ENCODE measurements at places on chromosomes 12 and 14.

DNA sequence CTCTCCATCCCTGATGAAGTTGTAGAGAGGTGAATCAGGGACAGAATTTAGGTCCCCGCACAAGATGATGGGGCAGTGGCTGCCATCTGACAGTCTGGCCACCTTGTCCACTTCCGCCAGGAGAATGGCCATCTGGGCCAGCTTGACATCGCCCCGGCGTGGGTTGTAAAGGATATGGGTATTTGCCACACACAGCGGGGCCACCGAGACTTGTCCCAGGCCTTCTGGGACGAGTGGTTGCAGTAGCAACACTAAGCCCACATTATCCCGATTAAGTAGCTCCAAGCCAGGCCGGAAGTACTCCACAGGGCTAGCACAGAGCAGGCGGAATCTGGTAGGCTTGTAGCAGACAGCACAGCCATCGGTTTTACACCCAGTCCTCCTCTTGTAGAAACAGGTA, 6.2 kb downstream of the ANGEL1 start:
- no peak for DNase-seq

GRCh38 chr14:94542811-94543440, 18.3 kb upstream of the SERPINA4 start:
- no peak for DNase-seq

GRCh38 chr12:133264173-133264572, 28.5 kb upstream of the ANHX start:
- DNase-seq, result no peak

DNA sequence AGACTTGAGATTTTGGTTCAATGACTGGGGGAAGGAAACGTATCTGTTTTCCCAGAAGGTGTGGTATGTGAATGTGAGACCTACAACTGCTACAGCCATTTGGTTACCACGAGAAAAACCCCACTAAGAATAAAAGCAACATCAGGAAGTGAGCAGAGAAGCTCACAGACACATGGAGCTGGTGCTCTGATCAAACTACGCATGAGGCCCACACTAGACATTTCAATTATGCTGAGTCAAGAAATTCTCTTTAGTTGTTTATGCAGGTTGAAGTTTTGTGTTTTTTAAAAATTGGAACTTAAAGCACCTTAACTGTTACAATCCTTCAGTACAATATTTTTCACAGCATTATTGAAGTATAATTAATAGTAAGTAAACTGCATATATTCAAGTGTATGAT, 8.9 kb upstream of the SPTLC2 start:
- no peak for DNase-seq

- DNase-seq, result no peak
Measured at GRCh38 chr14:62428429-62429203, 616.6 kb downstream of the KCNH5 start.

GRCh38 chr14:88129306-88130056, 124.5 kb downstream of the GPR65 start:
- DNase-seq, result no peak

DNA sequence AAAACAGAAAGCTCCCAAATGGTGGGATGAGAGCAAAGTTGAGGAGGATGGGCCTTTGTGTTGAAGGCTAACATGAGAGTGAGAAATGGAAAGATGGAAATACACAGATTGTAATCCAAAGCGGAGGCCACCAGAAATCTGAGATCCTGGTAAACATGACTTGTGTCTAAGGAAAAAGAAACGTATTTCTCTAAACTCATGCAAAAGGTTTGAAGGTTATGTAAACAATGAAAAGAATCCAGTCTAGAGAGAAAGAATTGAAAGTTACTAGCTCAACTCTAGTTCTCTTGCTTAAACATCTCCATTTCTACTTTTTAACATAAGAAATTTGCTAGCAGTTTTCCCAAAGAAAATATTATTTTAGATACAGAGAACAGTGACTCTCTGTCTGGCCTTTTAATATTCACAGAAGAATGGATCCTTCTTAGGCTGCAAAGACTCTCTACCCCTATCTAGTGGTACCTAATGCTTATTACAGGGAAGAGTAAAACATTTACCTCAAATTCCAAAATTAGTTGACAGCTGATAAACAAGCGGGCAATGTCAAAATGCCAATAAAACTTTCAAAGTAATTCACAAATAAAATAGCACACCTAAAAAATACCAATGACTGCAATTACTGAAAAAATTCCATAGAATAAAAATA, 75.8 kb upstream of the SOX5 start:
- no peak for DNase-seq

GRCh38 chr12:47886510-47887240, 18.1 kb downstream of the VDR start:
- DNase-seq, result no peak

GRCh38 chr14:50612806-50613205, 52.9 kb downstream of the ATL1 start:
- no peak for DNase-seq

DNA sequence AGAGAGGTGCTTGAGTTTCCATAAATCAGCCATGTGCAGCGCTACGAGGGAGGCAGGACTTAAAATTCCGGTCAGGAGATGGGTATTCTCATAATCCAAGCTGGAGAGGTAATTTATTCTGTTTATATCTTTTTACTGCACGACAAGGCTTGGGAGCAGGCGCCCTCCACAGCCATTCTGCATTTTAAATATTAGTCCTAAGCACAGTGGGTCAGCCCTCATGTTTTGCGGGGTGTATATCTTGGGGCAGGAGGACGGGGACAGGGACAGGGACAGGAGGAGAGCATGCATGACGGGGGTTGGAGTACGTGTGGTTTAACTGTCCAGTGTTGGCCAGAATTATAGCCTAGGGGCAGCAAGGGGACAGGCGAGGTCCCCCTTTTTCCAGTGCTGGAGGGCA, 14.5 kb downstream of the LHX5 start:
- no peak for DNase-seq

GRCh38 chr12:76866726-76867125, 12.1 kb downstream of the CSRP2 start:
- no peak for DNase-seq

- no peak for DNase-seq
Measured at GRCh38 chr14:75800792-75801191, 139.7 kb downstream of the TTLL5 start.

DNA sequence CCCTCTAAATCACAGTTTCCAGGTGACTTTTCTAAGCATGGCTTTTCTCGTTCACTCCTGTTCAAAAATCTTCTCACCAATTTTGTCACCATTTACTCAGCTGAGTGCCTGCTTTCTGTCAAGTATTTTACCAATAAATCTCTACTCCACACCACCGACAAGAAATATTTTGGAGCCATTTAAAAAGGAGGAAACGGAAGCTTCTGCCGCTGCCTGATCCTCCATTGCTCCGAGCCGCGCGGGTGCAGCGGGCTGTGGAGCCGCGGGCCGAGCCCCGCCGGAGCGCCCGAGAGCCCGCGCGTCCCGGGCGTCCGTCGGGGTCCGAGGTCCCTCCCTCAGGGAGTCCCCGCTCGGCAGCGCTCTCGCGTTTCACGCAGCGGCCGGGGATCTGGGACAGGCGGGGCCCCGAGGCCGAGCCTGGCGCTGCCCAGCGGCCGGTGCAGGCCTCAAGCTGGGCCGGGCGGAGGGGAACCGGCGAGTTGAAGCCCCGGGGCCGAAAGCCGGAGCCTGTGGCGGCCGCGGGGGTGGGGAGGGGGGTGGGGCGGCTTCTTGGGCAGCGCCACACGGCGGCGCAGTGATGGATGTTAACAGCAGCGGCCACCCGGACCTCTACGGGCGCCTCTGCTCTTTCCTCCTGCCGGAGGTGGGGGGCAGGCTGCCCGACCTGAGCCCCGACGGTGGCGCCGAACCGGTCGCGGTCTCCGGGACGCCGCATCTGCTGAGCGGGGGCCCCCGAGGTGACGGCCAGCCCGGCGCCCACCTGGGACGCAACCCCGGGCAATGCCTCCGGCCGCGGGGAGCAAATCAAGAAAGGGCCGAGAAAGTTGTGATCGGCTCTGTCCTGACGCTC, 1.1 kb upstream of the HEBP1 start:
- DNase-seq, result peak; percentile 41

- no peak for DNase-seq
Measured at GRCh38 chr12:122399254-122399591, 23.2 kb downstream of the CLIP1 start.

DNA sequence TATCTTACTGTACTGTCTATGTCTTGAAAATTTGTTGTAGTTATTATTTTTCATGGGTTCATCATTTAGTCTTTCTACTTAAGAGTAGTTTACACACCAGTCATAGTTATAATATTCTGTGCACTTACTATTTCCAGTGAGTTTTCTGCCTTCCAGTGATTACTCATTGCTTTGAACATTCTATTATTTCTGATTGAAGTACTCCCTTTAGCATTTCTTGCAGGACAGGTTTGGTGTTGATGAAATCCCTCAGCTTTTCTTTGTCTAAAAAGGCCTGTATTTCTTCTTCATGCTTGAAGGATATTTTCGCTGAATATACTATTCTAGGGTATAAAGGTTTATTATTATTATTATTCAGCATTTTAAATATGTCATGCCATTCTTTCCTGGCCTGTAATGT, 66.8 kb downstream of the TSPAN8 start:
- DNase-seq, result no peak

GRCh38 chr12:50661300-50662115, 102.4 kb upstream of the ATF1 start:
- DNase-seq, result peak; percentile 8

DNA sequence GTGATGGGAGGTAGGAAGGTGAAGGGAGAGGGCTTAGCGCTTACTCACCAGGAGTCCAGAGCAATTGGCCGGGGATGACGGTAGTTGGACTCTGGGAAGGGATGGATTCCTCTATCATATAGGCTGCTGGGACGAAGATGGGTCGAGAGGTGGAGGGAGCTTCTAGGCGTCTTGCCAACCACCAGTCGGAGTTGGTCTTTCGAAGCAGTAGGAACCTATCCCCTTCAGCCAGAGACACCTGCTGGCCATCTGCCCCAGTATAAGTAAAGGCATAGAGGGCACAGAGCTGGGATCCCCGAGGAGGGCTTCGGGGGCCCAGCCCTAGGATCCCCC, 657 bp downstream of the ARHGAP9 start:
- DNase-seq, result no peak

DNA sequence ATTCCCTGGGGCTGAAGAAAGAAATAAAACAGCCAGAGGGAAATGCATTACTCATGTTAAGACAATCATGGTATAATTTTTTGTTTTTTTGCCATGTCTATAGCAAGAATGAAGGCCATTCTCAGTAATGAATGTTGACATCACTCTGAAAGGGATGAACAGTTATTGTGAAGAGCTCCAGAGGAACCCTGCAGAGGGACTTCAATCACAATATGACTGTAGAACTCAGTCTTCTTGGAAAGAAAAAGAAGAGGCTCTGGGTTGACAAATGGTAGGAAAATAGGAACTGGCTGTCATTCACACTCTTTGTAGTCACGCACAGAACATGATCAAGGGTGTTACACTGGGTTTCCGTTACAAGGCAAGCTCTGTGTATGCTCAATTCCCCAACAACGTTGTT, 73.8 kb upstream of the DACT1 start:
- DNase-seq, result no peak

GRCh38 chr14:53695692-53696214, 260.9 kb downstream of the BMP4 start:
- no peak for DNase-seq

DNA sequence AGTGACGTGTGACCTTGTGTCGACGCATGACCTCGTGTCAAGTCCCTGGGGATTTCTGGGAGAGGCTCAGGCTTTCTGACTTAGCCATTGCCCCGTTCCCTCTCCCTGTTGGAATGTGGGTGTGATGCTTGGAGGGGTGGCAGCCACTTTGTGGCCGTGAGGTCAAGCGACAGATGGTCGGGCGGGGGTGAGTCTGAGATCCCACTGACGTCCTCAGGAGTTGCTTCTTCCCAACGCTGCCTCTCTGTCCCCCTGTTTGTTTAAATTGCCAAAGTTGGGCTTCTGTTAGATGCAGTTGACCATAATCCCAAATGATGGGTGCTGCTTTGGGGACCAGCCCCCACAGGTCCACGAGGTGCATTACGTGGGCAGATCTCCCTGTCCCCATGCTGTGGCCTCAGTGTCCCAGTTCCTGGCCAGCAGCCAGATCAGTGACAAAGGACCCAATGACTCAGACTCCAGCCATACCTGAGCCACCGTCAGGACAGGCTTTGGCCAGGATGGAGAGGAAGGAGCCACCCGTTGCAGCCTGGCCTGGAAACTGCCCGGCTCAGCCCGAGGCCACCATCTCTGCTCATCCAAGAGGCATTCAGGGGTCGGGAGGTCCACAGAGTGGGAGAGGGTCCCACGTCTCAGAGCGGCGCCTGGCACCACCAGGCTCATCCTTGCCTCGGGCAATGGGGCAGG, 34.4 kb upstream of the GALNT9 start:
- no peak for DNase-seq

GRCh38 chr14:30385925-30386324, 173.0 kb upstream of the G2E3 start:
- no peak for DNase-seq

DNA sequence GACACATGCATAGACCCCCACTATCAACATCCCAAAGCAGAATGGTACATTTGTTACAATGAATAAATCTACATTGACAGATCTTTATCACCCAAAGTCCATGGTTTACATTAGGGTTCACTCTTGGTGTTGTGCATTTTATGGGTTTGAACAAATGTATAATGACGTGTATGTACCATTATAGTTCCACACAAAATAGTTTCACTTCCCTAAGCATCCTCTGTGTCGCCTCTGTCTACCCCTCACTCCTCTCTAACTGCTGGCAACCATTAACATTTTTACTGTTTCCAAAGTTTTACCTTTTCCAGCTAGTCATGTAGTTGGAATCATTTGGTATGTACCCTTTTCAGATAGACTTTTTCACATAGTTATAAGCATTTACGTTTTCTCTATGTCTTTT, 69.5 kb upstream of the LMO3 start:
- no peak for DNase-seq

- no peak for DNase-seq
Measured at GRCh38 chr12:10632226-10632625, 18.8 kb upstream of the MAGOHB start.

GRCh38 chr12:65670775-65671174, 153.5 kb upstream of the HMGA2 start:
- no peak for DNase-seq

GRCh38 chr12:16238661-16239060, 38.8 kb downstream of the SLC15A5 start:
- no peak for DNase-seq

DNA sequence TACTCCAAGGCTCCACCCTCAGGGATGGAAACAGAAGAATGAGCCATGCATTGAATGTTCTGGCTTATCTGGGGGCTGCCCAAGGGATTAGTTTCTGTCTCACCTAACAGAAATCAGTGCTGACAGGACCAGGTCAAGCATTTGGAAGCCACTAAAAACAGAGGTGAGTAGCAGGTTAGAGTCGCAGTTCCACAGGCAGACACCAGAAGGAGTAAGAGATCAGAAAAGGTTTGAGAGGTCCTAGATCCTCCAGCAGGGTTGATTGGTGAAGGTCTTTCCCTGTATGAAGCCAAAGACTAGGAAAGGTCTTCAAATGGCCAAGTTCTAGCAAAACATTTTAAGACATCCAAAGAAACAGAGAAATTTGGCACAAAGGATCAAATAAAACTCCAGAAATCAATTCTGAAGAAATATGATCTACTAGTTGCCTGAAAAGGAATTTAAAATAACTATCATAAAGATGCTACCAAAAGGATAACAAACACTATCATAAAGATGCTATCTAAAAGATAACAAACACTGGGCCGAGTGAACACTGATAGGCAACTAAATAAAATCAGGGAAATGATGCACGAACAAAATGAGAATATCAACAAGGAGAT, 19.5 kb upstream of the TTC9 start:
- DNase-seq, result no peak

- peak; percentile 55 for DNase-seq
Measured at GRCh38 chr14:61321385-61322010, at the start of gene PRKCH. Gene PRKCH, plus strand, starts transcription at chr14:61321579. Its CDS starts 523 bp downstream, at chr14:61322102.

GRCh38 chr12:100733817-100734593, 60.6 kb upstream of the ANO4 start:
- DNase-seq, result no peak
